ENCODE measurements at places on chromosomes 4 and X. TPM values are rescaled to one million over a fixed set of nuclear protein-coding genes. Genes with fewer than 3 reads are reported as not detected.

- no peak overlapping the region for H3K4me3 ChIP-seq
- DNase-seq: no peak
- no peaks in the 10 kb centered on the region for H3K36me3 ChIP-seq
- no peaks in the 10 kb centered on the region for H3K27me3 ChIP-seq
Measured at GRCh38 chr4:147596981-147597380, 20.2 kb upstream of the TMEM184C start.

- H3K4me1 ChIP-seq: no peaks in the 10 kb centered on the region
- DNase-seq: no peak
- H3K36me3 ChIP-seq: peaks cover 14% of the 10 kb centered on the region
- no peak overlapping the region for H3K27ac ChIP-seq
- no peak overlapping the region for H3K4me3 ChIP-seq
- no peaks in the 10 kb centered on the region for H3K27me3 ChIP-seq
Measured at GRCh38 chr4:770022-770421, 55.9 kb downstream of the CPLX1 start.

DNA sequence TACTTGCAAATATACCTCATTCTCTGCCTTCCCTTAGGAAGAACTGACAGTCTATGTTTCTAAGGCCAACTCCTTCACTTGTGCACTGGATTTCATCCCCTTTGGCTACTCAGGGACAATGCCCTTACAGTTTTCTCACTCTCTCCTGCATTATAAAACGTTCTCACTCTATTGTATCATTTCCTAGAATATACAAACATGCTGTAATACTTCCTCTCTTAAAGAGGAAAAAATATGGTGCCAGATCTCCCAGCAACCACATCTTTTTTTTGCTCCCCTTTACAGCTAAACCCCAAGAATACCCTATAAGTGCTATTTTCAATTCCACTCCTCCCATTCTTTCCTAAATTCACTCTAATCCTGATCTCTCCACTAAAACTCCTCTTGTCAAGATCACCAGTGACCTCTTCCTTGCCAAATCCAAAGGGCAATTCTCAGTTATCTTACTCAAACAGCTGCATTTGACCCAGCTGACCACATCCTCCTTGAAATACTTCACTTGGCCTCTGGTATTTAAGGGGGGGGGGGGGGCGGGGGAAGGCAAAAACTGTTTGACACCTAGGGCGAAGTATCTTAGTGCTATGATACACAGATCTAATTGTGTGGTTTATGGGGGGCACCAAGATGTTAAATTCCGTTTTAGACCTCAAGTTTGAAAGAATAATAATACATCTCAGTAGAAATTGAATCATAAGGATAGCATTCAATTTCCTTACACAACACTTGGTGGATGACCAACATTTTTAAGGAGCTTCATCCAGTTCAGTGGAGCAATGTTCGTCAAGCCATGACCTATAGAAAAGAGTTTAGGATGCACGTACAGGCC is 1.6 kb downstream of the RCHY1 start:
- peaks cover 14% of the 10 kb centered on the region for H3K4me1 ChIP-seq
- no peaks in the 10 kb centered on the region for H3K27me3 ChIP-seq
- H3K36me3 ChIP-seq: no peaks in the 10 kb centered on the region
- H3K27ac ChIP-seq: no peak overlapping the region
- peak overlapping the region; percentile 67 for H3K4me3 ChIP-seq

DNA sequence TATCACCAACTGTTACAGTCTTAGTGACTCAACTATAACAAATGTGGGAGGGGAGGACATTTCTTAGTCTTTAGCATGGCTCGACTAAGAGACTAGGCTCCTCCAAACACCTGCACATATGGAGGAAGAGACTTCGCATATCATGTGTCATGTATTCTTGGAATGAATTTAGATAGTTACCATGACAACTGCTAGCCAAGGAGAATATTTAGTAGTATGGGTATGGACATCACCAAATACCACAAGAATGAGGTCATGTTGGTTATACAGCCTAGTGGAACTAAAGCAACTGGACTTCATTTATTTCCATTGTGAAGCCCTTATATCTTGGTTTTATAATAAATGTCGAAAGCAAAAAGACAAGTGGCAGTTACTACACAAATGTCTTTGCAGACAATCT is 512.3 kb downstream of the CFAP47 start:
- no peak overlapping the region for H3K27ac ChIP-seq
- DNase-seq: no peak
- no peak overlapping the region for H3K4me3 ChIP-seq
- H3K36me3 ChIP-seq: no peaks in the 10 kb centered on the region
- H3K4me1 ChIP-seq: no peaks in the 10 kb centered on the region

GRCh38 chr4:113847710-113848109 is 86.2 kb upstream of the CAMK2D start:
- H3K4me1 ChIP-seq: no peaks in the 10 kb centered on the region
- no peak for DNase-seq
- no peak overlapping the region for H3K4me3 ChIP-seq
- no peak overlapping the region for H3K27ac ChIP-seq
- no peaks in the 10 kb centered on the region for H3K27me3 ChIP-seq
- no peaks in the 10 kb centered on the region for H3K36me3 ChIP-seq

DNA sequence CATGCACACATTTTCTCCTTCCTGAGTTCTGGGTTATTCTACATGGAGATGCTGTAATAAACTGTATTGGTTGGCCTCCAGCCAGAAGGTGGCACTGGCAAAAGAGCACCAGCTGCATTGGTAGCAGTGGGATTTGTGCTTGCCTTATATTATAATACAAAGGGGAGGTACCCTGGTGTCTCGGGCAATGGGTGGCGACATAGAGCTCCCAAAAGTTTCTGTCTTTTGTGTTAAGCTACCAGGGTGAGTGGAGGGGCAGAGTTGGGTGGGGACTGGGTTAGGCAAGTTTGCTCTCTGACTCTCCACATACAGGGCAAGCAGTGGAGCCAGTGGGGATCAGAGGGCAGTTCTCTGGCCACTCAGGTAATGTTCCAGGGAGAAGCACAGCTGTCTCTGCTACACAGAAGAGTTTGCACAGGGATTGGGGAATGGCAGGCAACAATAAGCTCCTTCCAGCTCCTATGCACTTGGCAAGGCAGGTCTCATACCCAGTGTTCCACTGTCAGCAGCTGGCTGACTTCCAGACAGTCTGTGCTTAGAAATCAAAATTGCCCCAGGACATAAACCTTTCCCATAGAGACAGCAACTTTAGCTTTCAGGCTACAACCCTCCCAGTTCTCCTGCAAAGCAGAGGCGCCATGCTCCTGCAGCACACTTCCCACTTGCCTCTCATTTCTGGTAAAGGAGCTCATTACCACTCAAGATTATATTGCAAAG is 463.9 kb upstream of the PCDH7 start:
- no peaks in the 10 kb centered on the region for H3K27me3 ChIP-seq
- no peaks in the 10 kb centered on the region for H3K36me3 ChIP-seq
- H3K27ac ChIP-seq: no peak overlapping the region
- no peaks in the 10 kb centered on the region for H3K4me1 ChIP-seq
- no peak for DNase-seq
- H3K4me3 ChIP-seq: no peak overlapping the region

GRCh38 chr4:6250235-6250983 is 19.2 kb upstream of the WFS1 start:
- DNase-seq: peak; percentile 82
- peak overlapping the region; percentile 24 for H3K4me3 ChIP-seq
- no peaks in the 10 kb centered on the region for H3K36me3 ChIP-seq
- no peak overlapping the region for H3K27ac ChIP-seq

DNA sequence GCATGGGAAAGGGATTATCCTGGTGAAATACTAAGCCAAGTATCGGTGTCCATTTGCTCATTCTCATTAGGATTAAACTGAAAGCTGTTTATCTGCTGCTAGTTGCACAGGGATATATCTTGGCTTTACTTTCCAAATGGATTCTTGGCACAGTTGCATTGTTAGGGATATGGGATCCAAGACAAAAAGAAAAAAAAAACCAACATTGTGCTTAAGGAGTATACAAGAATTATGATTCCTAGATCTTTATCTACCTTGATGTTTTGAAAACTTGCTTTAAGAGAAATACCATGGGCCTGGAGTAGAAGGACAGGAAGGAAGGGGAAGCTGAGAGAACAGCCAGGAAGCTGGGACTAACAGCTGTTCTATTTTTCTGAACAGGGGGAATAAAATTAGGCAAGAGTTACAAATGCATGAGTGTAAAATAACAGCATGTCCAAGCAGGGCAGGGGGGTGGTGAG is 107.6 kb downstream of the ATXN3L start:
- H3K27ac ChIP-seq: no peak overlapping the region
- no peaks in the 10 kb centered on the region for H3K27me3 ChIP-seq
- H3K36me3 ChIP-seq: no peaks in the 10 kb centered on the region
- H3K4me1 ChIP-seq: peaks cover 6% of the 10 kb centered on the region
- peak; percentile 54 for DNase-seq

GRCh38 chr4:176005766-176006165 is 59.9 kb upstream of the WDR17 start:
- no peak overlapping the region for H3K4me3 ChIP-seq
- H3K36me3 ChIP-seq: no peaks in the 10 kb centered on the region
- no peak for DNase-seq
- no peak overlapping the region for H3K27ac ChIP-seq

GRCh38 chrX:29851857-29852605 is 363.3 kb upstream of the MAGEB2 start:
- no peak overlapping the region for H3K4me3 ChIP-seq
- DNase-seq: no peak
- H3K27me3 ChIP-seq: no peaks in the 10 kb centered on the region
- no peaks in the 10 kb centered on the region for H3K36me3 ChIP-seq
- H3K27ac ChIP-seq: no peak overlapping the region

DNA sequence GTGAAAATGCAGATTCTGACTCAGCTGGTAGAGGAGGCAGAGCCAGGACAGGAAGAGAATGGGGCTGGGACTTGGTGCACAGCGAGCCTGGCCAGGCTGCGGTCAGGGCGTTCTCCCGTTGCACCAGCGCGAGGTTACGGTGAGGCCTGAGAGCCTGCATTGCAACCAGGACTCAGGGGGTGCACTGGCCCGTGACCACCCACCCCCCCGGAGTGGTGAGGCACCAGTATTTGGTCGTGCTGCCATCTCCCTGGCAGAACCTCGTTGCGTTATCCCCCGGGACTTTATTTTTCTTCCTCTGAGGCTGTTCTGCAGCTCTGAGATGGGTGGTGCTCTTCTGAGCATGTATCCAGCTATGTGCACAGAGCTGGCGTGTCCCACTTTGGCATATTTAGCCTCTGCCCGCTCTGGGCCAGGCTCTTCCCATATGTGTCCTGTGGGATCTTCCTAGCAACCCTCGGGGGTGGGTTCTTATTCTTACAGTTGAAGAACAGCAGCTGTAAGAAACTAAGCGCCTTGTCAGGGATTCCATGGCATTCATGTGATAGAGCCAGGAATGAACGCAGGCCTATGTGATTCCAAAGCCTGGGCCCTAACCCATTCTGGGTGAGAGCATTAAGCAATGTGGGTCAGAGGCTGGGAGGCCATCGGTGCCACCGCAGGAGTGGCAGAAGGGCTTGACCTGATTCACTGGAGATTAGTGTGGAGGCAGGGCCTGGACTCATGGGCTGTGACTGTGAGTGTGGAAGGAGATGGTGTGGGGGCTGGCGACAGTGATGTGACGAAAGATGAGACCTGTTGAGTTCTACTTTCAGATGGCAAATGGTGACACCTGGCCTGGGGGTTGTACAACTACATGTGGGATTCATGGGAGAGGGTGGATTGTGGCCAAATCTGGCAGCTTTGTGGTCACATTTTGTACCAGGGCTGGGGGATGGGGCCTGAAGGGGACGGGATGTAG is 3.1 kb downstream of the TADA2B start:
- no peak overlapping the region for H3K27ac ChIP-seq
- H3K27me3 ChIP-seq: peaks cover 20% of the 10 kb centered on the region
- H3K36me3 ChIP-seq: no peaks in the 10 kb centered on the region
- H3K4me3 ChIP-seq: no peak overlapping the region
- DNase-seq: no peak

GRCh38 chrX:129925305-129926092 is 19.5 kb downstream of the UTP14A start:
- H3K36me3 ChIP-seq: peaks cover 4% of the 10 kb centered on the region
- no peaks in the 10 kb centered on the region for H3K4me1 ChIP-seq
- H3K4me3 ChIP-seq: no peak overlapping the region
- no peaks in the 10 kb centered on the region for H3K27me3 ChIP-seq
- no peak overlapping the region for H3K27ac ChIP-seq

DNA sequence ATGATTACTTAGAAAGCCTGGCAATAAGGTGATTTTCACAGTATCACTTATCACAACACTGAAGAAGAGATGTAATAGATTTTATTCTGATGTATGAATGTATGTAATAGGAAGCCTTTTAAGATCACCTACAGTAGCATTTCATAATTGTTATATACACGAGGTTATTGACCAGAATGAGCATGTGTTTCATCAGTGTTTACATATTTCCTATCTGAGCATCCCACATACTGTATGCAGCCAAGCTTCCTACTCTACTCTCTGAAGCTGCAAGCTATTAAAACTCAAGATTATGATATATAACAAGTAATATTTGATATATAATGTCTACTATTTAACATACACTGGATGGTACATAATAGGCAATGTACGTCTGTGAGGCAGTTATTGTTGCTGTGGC is 190.9 kb upstream of the S100G start:
- no peak for DNase-seq
- H3K4me1 ChIP-seq: peaks cover 4% of the 10 kb centered on the region
- no peaks in the 10 kb centered on the region for H3K27me3 ChIP-seq
- H3K27ac ChIP-seq: no peak overlapping the region

DNA sequence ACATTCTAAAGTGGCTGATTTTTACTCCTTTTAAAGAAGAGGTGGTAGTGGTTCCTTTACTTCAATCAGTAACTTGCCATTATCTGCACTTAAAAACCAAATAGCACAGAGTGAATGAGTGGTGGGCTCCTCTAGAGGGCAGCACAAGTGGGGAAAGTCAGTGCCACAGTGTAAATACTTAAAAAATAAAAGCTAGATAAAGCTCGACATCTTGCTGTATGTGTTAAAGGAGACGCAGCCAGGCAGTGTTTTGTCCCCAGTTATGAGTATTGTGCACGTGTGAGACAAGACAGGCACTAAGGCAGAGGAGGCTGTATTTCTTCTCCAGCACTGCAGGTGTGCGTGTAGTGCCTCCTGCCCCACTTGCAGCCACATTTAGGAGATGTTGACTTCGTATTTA is 24.6 kb downstream of the NAP1L5 start:
- H3K27ac ChIP-seq: no peak overlapping the region
- peak; percentile 54 for DNase-seq
- H3K4me1 ChIP-seq: no peaks in the 10 kb centered on the region
- no peak overlapping the region for H3K4me3 ChIP-seq
- no peaks in the 10 kb centered on the region for H3K27me3 ChIP-seq
- no peaks in the 10 kb centered on the region for H3K36me3 ChIP-seq

- H3K4me1 ChIP-seq: no peaks in the 10 kb centered on the region
- H3K36me3 ChIP-seq: no peaks in the 10 kb centered on the region
- no peak overlapping the region for H3K4me3 ChIP-seq
- no peaks in the 10 kb centered on the region for H3K27me3 ChIP-seq
Measured at GRCh38 chr4:124055896-124056295, 656.6 kb downstream of the ANKRD50 start.

Gene SYTL5
- total RNA-seq: 1.7 TPM

Gene REELD1
- 0.06 TPM for total RNA-seq

Gene DRD5
- total RNA-seq: not detected

Gene NSG1
- total RNA-seq: 17.9 TPM

Gene PGAM4
- not detected for total RNA-seq

Gene SPIN2B
- 6.0 TPM for total RNA-seq

Gene DAPP1
- total RNA-seq: not detected

Gene PFKFB1
- total RNA-seq: 0.74 TPM

Gene EVC
- total RNA-seq: 3.6 TPM

Gene EFNB1
- 57.1 TPM for total RNA-seq

Gene STOX2
- 13.3 TPM for total RNA-seq

Gene JCHAIN
- not detected for total RNA-seq

Gene DCAF4L1
- total RNA-seq: 0.06 TPM
